Activated CD8-positive, alpha-beta memory T cell treated with anti-CD3 and anti-CD28 coated beads for 1 hour (primary cell): ENCODE measurements at places on chromosomes 4 and X.

- DNase-seq, result no peak
Observed at GRCh38 chr4:8236106-8236919, 33.2 kb upstream of the HTRA3 start.

DNA sequence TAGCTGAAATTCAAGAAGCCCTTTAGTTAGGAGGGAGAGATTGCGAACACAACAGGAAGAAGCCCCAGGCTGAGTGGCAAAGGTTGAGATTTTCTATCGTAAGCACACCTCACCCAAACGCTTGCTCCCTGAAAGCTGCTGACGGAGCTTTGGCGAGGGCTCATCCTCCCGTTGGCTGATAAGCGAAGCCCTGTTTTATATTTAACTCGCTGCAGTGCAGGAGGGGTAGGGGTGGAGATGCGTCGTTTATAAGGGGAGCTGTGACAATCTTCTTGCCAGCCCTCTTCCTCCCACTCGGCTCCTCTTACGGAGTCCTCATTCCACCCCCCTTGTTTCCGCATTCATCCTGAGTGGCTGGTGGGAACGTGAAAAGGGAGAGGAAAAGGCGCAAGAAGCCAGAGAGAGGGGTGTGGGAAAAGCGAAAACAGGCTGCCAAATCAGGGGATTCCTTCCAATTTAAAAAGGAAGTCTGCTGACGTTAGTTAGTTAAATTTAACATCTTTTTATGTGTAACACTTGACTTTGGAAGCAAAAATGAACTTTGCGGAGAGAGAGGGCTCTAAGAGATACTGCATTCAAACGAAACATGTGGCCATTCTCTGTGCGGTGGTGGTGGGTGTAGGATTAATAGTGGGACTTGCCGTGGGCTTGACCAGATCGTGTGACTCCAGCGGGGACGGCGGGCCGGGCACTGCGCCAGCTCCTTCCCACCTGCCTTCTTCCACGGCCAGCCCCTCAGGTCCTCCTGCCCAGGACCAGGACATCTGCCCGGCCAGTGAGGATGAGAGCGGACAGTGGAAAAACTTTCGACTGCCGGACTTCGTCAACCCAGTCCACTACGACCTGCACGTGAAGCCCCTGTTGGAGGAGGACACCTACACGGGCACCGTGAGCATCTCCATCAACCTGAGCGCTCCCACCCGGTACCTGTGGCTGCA, at the start of gene ENPEP:
TSS of gene ENPEP (plus strand) at position 275 of the 938 bp plus-strand sequence. CDS start at position 535, 260 bp downstream.
- no peak for DNase-seq

GRCh38 chrX:51151734-51152133, 180.9 kb upstream of the NUDT10 start:
- no peak for DNase-seq

- DNase-seq, result no peak
Observed at GRCh38 chrX:19190902-19191301, 68.6 kb upstream of the ADGRG2 start.

GRCh38 chr4:112374850-112375249, 77.7 kb downstream of the ALPK1 start:
- no peak for DNase-seq

DNA sequence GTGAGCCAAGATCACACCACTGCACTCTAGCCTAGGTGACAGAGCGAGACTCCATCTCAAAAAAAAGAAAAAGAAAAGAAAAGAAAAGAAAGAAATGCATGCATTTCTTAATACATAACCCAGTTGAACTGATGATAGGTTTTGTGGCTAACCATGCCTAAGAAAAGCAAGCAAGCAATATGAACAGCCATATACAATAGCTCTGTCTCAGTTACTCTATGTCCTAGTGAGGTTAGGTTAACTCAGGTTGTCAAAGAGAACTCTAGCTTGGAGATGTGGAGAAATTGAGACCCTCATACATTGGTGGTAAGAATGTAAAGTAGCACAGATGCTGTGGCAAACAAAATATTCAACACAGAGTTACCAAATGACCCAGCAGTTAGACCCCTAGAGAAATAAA, 167.0 kb upstream of the RASGEF1B start:
- DNase-seq, result no peak

- no peak for DNase-seq
Observed at GRCh38 chrX:100654261-100654660, 10.3 kb downstream of the SRPX2 start.

DNA sequence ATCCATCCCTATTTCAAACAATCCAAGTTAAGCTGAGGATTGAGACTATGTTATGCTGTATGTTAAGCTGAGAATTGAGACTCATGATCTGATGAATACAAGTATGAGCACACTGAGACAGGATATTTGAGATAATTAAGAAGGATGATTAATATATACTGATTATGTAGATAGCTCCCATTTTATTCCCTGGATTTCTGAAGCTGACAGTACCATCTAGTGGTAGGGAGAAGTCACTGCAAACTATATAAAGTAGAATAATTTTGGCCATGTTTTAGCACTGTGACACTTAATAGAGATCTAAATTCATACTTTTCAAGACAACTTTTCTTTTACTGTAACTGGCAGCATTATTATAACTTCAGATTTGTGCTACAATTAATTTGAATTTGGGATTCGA, 63.8 kb upstream of the HPRT1 start:
- DNase-seq, result no peak

GRCh38 chr4:26325191-26325590, 4.4 kb downstream of the RBPJ start:
- DNase-seq, result no peak

GRCh38 chr4:13327991-13328390, 156.1 kb downstream of the RAB28 start:
- no peak for DNase-seq

GRCh38 chr4:181323061-181323460, 920.1 kb upstream of the TENM3 start:
- no peak for DNase-seq

DNA sequence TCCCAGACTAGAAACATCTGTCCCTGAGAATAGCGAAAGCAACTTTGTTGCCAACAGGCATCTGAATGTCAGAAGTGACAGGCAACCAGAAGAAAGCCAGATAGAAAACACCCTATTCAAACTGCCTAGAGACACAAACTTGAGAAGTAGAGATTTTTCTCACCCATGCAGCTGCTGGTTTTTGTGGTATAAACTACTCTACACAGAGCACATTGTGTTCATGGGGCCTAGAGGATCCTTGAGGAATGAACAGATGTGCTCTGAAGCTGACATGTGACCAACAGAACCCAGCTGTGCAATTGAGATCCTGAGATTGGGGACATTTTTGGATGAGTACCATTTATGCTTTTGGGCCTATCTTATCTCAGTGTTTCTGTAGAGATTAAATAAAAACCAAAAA, 63.6 kb upstream of the NRK start:
- DNase-seq, result no peak

DNA sequence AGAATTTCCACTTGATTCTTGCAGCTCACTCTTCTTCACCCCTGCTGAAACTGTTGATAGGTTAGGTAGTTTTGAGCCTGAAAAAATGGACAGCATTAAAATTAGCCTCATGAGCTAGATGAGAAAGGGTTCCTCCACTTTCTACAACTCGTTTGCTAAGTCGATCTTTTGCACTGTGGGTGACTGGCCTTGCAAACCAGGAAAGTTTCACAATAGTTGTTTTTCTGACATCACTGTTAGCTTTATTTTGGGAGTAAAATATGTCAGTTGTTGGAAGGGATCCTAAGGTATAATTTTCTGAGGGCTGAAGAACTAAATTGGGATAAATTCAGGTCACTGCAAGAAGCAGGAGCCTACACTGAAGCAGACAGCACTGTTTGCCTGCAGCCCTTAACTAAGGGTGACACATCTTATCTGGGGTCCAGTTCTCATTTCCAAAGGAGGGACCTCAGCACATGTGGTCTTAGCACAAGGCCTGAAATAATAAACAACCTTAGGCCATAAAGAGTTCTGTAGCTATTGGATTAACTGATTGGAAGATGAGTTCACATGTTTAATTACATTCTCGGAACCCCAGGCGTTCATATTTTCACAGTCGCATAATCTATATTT, 29.1 kb downstream of the ANAPC4 start:
- DNase-seq, result no peak

DNA sequence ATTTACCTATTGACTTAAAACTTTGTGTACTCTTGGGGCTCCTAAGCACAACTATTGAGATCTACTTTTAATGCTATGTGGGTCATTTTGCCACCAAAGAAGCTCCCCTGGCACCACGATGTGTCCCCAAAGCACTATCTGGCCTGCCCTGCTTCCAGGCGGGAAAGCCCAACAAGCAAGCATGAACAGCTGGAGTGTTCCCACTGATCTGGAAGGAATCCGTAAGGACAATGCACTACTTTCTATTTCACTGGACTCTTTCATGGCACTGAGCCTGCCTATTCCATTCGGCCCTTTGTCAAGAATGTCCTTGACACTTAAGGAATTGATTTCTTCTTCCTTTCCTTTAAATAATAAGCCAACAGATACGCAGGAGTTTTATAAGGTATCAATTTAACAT, 38.8 kb downstream of the GRIA3 start:
- no peak for DNase-seq

GRCh38 chr4:146435962-146436361, 85.8 kb downstream of the SLC10A7 start:
- DNase-seq, result no peak

DNA sequence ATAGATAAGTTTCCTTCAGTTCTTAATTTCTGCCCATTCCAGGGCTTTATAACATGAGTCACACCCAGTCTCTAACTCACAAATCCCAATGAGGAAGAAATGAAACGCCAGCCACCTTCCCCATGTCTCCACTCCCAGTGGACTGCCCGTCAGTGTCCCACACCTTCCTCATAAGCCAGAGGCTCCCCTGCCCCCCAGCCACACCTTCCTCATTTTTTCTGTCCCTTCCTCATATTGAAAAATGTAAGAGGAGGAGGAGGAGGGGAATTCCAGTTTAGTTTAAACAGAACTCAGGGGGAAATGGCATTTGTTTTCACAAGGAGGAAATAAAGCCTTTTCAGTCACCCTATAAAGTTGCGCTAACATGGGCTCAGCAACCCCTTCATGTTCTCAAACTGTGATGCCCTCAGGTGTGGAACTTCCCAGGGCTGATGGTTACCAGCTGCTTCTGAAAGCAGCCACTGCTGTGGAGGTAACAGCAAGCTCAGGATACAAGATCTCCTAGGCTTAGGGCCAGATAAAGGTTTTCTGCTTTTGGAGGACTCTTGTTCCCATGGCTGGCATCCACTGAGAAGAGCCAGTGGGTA, 97.8 kb downstream of the PARM1 start:
- no peak for DNase-seq

DNA sequence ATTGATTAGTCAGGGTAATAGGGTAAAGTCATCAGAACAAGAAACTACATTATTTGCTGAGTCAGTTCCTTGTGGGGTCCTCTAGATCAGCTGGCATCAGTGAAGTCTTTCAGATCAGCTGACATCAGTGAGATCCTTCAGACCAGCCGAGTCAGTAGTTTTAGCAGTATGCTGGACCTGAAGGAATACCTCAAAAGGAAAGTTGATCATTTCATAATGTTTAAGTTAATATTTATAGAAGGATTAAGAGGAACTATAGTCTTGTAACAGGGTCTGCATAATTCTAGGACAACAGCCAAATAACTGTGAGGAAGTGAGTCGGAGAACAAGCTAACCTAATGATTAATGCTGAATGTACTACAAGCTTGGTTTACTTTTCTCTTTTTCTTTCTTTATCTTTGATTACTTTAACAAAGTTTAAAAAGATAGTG, 958 bp upstream of the UGT2B7 start:
- no peak for DNase-seq

DNA sequence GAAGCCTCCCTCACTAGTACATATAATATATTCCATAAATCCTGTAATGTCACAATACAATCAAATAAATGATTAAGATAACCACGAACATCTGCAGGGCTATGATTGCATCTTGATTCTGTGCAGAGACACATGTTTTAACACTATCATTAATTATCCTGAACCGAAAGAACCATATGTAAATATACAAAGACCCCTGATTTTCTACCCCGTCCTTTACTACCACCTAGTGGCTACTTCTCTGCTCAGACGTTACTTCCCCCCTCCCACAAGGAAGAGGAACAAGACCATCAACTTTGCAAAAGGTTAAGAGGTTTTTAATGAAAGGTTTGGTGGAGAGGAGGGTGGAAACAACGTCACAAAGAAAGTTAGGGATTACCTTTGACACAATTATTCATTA, 134.0 kb downstream of the COL4A6 start:
- DNase-seq, result no peak

GRCh38 chr4:150510176-150510865, 71.6 kb upstream of the MAB21L2 start:
- no peak for DNase-seq

GRCh38 chr4:88690355-88690754, 7.3 kb downstream of the NAP1L5 start:
- no peak for DNase-seq

- no peak for DNase-seq
Observed at GRCh38 chr4:58602731-58603359, 1492.7 kb upstream of the IGFBP7 start.

DNA sequence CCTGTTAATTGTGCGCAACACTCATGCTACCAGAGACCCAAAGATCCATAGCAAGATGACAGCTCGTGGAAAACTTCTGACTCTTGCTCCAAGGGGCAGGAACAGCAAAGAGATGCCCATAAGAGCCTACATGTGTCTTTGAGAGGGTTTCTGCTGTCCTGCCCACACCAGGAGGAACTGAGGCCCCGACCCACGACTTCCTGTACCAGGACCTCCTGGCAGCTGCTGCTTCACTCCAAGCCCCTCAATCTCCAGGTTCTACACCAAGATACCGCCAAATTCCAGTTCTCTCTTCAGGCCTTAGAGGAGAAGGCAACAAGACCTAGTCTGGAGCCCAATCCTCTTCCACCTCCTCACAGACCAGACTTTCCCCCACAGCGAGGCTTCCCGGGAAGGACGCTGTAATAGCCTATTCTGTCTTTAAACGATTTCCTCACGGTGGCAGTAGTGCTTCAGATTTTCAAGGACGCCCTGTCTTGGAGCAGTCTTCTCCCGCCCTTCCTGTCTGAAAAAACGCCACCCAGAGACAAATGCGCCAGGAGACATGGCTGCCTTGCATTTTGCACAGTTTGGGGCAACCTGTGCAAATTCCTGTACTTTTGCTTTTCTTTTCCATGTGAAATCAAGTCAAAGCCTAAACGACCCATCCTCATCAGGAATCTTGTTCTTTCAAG, 230.2 kb upstream of the STK26 start:
- DNase-seq, result no peak

DNA sequence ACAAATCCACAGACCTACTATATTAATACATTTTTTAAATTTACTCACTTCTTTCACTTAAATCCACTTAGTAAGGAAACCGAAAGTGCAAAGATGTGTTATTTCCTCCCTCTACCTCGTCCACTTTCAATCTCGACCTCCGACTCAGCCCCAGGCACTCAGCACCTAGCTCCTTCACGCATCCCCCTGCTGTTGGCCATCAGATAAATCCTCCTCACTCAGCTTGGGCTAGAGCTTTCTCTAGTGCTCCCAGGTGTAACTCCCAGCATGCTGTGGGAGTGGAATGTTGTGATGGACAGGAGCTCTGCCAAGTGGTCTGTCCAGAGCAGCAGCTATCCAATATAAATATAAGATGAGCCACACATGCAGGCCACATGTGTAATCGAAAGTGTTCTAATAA, 26.7 kb upstream of the TEC start:
- DNase-seq, result no peak

GRCh38 chrX:56728752-56729151, 291 bp upstream of the NBDY start:
- no peak for DNase-seq
